ENCODE measurements at places on chromosomes 11 and 22. TPM values are rescaled to one million over a fixed set of nuclear protein-coding genes. Genes with fewer than 3 reads are reported as not detected.

KBTBD3 gene
- polyA plus RNA-seq = 2.0 TPM

MS4A6E gene
- not detected for polyA plus RNA-seq

SOX10 gene
- polyA plus RNA-seq = not detected

USP2 gene
- 0.81 TPM for polyA plus RNA-seq

CCDC188 gene
- polyA plus RNA-seq = 21.1 TPM

ZBTB16 gene
- polyA plus RNA-seq = not detected

ZBTB44 gene
- 5.0 TPM for polyA plus RNA-seq

Data from SK-N-SH (cell line).